ENCODE measurements at places on chromosomes 3 and 15.

DNA sequence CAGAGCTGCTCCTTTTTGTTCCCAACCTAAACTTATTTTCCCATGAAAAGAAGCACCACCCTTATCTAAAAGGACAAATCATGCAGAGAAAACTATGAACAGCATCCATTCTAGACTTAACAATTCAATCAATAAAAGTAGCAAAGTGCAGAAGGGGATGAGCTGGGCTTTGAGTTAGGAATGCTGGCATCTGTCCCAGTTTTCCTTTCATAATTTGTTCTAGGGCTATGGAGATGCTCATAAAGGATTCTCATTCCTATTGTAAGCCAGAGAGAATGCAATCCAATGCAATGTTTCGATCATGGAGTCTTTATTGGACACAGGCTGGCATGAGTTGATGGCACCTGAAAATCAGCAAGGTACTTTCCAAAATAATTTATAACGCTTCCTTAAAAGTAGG is 330.6 kb downstream of the VPS13C start:
- DNase-seq = no peak

- DNase-seq = no peak
Measured at GRCh38 chr3:38088126-38089078, 48.5 kb downstream of the ACAA1 start.

DNA sequence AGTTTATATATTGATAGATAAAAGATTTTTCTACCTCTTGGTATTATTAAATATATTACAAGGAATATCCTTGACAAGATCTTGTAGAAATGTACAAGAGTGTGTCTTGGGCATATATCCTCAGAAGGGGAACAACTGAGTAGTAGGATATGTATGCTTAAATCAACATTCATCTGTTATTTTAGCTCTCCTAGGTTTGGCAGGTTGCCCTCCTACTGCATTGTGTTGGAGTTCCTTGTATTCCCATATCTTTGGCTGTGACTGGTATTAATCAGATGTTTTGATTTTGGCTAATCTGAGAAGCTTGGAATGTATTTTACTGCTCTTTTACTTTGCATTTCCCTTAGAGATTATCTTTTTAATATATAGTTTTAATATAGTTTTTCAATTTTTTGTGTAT is 4.6 kb downstream of the MYRIP start:
- DNase-seq = no peak

DNA sequence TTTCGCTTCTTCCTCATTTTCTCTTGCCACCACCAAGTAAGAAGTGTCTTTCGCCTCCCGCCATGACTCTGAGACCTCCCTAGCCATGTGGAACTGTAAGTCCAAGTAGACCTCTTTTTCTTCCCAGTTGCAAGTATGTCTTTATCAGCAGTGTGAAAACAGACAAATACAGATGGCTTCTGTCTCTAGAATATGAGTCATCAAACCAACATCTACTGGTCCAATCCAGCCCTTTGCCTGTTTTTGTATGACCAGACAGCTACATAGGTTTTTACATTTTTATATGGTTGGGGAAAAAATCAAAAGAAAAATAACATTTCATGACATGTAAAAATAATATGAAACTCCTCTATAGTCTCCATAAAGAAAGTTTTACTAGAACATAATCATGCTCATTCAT is 118.7 kb upstream of the PTPRG start:
- no peak for DNase-seq

DNA sequence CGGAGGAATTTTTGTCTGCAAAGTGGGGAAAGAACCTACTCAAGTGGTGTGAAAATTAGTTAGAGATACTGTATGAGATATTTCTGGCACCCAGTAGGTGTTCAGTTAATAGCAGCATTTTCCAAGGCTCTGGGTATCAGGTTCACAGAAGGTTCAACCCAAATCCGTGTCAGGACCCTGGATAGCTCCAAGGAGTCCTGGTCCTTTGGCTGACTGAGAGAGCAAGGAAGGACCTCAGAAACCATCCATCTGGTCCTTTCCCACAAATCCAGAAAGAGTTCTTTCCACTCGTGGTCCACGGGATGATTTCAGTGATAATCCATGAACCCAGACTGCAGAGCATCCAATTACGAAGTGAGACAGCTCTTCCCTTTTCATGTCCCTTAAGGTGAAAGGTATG is 51.4 kb downstream of the SLC6A11 start:
- no peak for DNase-seq

DNA sequence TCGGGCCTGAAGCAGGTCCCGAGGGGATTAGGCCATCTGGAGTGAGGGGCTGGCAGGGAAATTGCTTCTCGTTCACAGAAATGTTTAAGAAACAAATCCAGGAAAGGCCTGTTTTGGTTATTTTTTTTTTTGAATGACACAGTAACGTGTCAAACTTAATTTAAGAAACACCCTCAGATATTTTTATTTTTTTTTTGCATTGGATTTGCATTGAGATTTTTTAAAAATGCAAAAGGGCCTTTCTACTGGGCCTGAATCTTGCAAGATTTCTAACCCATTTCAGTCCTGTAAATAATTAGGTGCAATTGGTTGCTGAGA is 25.0 kb upstream of the KLF13 start:
- DNase-seq = no peak

DNA sequence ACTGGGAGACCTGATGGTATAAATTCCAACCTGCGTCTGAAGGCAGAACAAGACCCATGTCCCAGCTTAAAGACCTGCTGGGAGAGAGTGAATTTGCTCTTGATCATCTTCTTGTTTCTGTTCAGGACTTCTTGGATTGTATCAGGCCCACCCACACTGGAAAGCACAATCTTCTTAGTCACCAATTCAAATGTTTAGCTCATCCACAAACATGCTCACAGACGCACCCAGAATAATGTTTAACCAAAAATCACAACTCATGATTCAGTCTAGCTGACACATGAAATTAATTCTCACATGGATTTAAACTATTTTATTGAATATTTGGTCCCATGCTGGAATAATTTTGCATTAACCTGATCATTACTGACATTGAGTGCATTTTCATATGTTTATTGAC is 37.8 kb upstream of the GOLGA6L2 start:
- DNase-seq = no peak

DNA sequence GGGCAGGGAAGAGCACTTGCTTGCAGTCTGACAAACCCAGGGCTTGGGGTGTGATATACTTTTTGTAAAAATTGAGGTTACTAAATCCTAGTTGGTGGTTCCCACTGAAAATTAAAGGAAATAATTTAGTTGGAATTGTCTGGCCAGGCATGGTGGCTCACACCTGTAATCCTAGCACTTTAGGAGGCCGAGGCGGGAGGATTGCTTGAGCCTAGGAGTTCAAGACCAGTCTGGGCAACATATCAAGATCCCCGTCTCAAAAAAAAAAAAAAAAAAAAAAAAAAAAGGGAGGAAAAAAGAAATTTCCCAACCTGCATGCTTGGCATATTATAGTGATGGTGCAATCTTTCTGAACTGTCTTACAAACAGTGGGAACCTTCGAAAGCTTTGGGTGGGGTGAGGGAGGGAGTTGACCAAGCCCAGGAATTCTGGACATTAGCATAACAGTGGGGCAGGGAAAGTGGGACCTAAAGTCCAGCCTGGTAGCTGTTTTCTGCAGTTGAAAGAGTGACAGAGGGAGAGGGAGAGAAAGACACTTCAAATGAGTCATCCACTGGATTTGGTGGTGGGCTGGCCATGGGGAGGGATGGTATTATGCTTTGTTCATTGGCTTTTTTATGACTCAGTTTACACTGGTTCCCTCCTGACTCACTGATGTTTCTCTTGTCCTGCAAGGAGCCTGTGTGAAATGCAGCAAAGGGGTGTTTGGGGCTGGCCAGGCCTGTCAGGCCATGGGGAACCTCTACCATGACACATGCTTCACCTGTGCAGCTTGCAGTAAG is 41.1 kb downstream of the LIMD1 start:
- DNase-seq = no peak

GRCh38 chr3:72306800-72307341 is 521.9 kb upstream of the PROK2 start:
- DNase-seq = no peak

GRCh38 chr3:39147711-39148434 is 5.5 kb downstream of the CSRNP1 start:
- DNase-seq = no peak

GRCh38 chr3:194937882-194938321 is 252.2 kb downstream of the FAM43A start:
- no peak for DNase-seq

- no peak for DNase-seq
Measured at GRCh38 chr3:18510947-18511346, 85.8 kb upstream of the SATB1 start.

- no peak for DNase-seq
Measured at GRCh38 chr3:30277494-30277893, 328.9 kb upstream of the TGFBR2 start.

GRCh38 chr3:106823701-106824100 is 553.5 kb upstream of the CCDC54 start:
- no peak for DNase-seq

- DNase-seq = peak; percentile 88
Measured at GRCh38 chr3:24496529-24497482, 2.2 kb upstream of the THRB start.

DNA sequence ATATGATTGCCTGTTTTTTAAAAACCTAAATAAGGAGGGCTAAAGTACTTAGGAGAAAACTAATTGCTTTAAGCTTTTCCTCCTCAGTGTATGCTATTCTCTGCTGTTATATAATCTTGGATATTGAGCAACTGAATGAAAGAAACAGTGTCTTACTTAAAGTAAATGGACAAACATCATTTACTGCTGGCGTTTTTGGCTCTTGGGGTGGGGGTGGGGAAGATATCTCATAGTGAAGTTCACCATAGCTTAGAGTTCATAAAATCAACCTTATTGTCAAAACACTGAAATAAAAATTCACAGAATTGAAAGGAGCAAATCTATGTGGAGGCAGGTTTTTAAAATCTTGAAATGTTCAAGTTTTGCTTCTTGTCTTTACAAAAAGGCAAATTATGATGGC is 256.4 kb upstream of the SOX2 start:
- DNase-seq = no peak

GRCh38 chr3:128408693-128409623 is 57.7 kb downstream of the DNAJB8 start:
- DNase-seq = peak; percentile 58

GRCh38 chr3:189502676-189503257 is 128.4 kb upstream of the TP63 start:
- no peak for DNase-seq

- no peak for DNase-seq
Measured at GRCh38 chr3:190568036-190568435, 54.2 kb downstream of the IL1RAP start.

DNA sequence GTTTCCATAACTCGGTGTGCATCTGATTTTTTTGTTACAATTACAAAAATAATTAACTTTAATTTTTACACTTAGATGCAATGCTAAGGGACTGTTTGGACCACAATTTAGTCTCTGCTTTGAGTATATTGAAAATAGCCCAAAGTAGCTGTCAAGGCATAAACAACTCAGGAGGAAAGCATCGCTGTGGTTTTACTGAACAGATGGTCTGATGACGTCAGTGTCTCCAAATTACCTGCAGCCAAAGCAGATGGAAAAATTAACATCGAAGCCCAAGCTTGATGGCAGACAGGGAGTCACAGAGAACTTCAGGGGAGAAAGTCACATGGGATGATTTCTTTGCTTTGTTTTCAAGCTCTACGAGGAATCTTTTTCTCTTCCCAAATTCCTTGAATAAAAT is 83.1 kb upstream of the PLCL2 start:
- DNase-seq = no peak

DNA sequence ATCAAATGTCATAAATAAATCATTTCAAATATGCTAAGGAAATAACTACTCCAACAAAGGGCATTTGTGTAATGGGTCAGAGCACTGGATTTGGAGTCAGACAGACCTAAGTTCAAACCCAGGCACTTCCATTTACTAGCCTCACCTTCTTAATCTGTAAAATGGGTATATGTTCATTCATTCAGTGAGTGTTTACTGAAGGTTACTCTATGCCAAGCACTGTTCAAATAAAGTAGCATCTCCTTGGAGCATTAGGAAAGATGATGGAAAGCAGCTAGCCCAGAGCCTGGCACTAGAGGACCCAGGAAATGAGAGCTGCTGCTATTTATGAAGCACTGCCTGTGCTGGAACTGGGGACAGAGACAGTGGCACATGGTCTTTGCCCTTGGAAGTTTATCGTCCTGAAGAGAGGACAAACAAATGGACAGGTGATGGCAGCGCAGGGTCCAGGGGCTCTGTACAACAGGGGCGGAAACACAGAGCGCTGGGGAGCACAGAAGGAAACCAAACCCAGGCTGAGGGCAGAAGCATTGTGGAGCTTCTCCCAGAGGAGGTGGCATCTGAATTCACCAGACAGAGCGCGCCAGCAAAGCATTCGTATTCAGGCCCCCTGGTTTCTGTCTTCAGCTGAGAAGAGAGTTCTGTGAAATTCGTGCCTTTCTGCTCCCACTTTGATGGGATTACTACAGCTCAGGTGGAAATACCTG is 19.0 kb downstream of the TM4SF4 start:
- DNase-seq = no peak

DNA sequence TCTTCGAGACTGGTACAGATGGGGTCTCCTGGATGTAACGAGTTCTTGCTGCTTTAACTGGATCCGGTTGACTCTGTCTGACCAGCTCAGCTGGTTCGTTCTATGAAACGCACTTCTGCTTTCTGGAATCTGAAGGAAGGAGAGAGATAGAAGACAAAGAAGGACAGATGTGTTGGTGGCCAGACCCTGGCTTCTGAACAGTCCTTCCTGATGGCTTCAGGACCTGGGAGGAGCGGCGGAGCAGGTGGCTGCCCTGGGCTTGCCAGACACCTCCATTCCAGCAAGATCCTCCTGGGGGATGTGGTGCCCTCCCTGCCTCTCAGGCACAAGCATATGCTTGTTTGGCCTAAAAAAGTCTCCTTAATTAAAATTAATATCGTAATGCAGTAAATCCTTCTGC is 99.9 kb downstream of the APBA2 start:
- no peak for DNase-seq

- no peak for DNase-seq
Measured at GRCh38 chr3:42183991-42184632, 81.9 kb downstream of the CCK start.

- DNase-seq = no peak
Measured at GRCh38 chr3:22908989-22909507, 294.1 kb upstream of the UBE2E2 start.

DNA sequence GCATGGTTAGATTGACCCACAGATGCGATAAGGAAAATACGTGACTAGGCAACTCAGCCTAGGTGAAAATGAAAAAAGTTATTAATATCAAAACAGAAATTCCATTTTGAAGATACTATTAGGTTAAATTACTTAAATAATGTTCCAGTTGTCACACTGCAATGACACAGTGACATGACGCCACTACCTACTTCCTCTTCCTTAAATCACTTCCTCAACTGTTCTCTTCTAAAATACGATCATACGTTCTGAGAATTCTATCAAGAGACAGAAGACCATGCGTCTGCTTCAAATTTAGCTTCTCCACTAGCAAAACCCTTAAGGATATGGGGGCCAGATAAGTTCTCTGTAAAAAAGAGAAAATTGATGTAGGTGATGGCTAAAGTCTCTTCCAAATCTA is 18.2 kb downstream of the CMTM6 start:
- no peak for DNase-seq

GRCh38 chr15:98599909-98600691 is 48.2 kb upstream of the IGF1R start:
- DNase-seq = peak; percentile 45
